ENCODE measurements at places on chromosomes 16 and 17.

GRCh38 chr16:84829168-84829965 is 9.6 kb downstream of the CRISPLD2 start:
- no peak for DNase-seq

- no peak for DNase-seq
Measured at GRCh38 chr16:62135911-62136310, 99.7 kb upstream of the CDH8 start.

GRCh38 chr17:44348234-44348987 is 3.3 kb downstream of the GRN start:
- DNase-seq, result peak; percentile 56

- peak; percentile 67 for DNase-seq
Measured at GRCh38 chr17:41666237-41666641, 22.4 kb upstream of the EIF1 start.

- no peak for DNase-seq
Measured at GRCh38 chr17:66929591-66929990, 34.9 kb upstream of the CACNG4 start.

- peak; percentile 67 for DNase-seq
Measured at GRCh38 chr17:70288540-70289290, 119.4 kb downstream of the KCNJ2 start.

GRCh38 chr17:10352893-10353292 is 19.9 kb downstream of the MYH13 start:
- DNase-seq, result no peak

DNA sequence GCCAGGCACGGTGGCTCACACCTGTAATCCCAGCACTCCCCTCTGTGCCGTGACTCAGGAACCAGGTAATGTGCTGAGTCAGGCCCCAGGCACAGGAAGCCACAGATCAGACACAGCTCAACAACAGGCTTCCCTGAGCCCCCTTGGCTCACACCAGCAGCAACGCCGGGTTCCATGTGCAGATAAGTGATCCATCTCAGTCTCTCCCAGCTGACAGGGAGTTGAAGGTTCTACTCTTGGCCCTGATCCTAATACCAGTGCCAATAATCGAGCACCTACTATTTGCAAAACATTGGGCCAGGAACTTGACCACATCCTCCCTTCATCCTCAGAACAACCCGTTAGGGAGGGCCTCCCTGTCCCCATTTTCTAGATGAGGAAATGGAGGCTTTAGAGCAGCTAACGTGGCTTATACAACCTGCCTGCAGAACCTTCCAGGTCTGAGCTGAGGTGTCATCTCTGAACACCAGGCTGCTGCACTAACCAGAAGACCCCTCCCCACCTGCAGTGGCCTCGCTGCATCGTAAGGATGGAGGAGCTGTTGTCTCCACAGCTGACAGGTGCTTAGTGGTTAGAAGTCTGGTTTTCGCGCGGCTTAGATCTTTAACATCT is 64.8 kb upstream of the AMZ2 start:
- DNase-seq, result no peak

- DNase-seq, result peak; percentile 68
Measured at GRCh38 chr17:20267459-20267842, 199.9 kb downstream of the LGALS9B start.

- DNase-seq, result peak; percentile 94
Measured at GRCh38 chr16:19086322-19087199, 19.1 kb downstream of the COQ7 start.

- no peak for DNase-seq
Measured at GRCh38 chr17:43581613-43582012, 35.5 kb upstream of the ETV4 start.

DNA sequence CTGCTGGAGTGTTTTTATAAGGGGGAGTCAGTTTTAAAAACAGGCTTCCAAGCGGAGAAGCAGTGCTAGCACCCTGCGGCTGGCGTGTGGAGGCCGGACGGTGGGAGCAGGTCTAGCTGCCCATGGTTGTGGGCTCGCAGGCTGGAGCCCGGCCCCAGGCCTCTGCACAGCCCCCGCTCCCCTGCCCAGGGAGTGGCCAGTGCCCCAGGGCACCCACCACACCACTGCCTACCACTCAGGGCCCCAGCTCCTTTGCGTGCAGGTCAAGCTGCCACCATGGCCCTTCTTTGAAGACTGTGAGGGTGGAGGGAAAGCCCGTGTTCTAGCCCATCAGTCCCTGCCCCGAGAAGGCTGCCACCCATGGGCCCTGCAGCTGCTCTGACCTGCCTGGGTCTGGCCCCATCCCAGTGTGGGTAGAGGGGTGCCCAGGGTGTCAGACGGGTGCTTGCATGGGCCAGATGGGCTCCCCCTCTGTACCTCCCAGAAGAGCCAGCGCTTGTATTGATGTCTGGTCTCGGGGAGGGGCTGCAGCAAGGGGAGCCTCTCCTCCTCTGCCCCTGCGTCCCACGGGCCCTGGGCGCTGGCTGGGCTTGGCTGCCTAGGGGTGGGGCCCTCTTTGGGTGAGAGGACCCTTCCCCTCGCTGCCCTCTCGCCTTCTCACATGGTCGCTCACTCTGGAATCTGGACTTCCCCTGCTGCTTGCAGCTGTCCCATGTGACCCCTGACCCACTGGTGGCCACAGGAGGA is 1.5 kb upstream of the NUDT16L1 start:
- no peak for DNase-seq

- no peak for DNase-seq
Measured at GRCh38 chr16:82470620-82471152, 156.1 kb upstream of the CDH13 start.

- DNase-seq, result no peak
Measured at GRCh38 chr17:8487130-8487645, 51.5 kb downstream of the NDEL1 start.

DNA sequence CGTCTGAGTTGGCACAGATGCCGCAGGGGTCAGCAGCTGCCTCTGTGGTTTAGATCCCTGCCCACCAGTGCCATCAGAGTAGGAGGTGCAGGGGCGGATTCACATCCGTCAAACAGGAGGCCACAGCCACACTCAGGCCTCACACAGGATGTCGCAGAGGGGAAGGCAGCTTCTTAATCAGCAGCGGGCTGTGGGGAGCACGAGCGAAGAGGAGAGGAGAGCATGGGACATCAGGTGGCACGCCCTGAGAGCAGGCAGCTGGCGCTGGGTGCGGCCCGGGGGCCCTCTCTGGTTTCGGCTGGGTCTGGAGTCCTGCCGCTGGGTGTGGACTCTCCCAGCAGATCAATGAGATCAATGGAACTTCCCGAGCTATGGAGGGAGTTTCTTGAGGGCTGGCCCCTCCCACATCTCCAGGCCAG is 9.6 kb downstream of the LLGL2 start:
- DNase-seq, result peak; percentile 91

DNA sequence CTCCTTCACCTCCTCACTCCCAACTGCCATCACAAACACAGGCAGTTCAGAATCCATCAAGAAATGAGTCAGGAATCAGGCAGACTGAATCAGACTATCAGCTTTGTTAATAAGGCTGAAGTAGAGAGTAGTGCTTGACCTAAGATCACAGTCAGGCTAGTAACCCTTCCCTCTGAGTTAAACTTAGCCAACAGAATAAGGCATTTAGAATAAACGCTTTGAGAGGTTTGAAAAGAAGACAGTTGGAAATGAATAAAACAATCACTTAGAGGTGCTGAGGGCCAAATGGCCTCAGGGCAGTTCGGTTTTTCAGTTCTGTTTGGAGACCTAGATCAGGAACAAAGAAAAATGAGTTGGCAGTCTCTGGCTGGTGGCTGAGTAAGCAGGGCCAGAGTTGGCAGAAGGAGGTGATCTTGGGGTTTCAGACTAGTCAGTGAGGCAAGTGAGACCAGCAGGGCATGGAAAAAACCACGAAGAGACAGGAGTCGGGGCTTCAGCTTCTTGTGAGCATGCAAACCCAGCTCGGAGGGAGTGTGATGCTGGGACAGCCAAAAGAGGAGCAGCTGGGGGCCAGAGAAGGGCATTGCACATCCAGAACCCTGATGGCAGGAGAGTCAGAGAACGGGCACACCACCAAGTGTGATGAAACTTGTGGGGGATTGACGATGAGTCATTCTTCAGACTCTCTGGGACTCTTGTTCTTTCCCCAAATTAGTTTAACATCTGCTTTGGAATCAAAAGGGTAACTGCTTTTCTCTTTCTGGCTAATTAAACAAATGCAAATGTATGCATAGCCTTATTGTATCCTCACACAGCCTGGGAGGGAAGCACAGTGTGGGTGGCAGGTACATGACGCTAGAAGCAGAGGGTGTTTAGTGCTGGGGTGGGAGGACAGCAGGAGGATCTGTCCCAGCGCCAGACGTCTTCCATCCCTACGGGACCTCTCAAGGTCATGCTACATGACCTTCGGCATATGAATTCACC is 54.8 kb downstream of the SPECC1 start:
- peak; percentile 82 for DNase-seq

DNA sequence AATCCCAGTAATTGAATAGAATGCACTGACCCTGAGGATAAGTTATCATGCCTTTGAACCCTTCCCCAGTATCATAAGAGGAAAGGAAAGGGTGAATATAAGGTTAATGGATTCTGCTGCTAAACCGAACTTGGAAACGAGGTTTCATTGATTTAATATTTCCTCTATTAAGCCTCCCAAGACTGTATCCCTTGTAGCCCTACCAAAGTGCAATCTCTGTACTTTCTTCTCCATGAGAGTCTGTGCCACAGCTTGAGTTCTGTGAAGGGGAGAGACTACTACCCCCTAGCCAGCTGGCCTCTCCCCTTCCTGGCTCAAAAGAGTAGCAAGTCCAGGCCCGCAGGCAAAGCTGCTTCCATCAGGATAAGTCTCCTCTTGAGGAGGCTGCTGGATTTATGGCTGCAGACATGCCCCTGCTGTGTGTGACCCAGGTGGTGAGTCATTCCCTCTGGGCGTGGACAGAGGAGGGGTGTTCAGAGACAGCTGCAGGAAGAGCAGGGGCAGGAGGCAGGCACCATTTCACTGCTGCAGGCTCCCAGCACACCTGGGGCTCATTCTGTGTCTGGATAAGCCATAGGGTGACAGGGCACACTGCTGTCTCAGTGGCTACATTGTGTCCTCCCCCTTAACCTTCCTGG is 58.4 kb downstream of the TOM1L2 start:
- DNase-seq, result peak; percentile 59

DNA sequence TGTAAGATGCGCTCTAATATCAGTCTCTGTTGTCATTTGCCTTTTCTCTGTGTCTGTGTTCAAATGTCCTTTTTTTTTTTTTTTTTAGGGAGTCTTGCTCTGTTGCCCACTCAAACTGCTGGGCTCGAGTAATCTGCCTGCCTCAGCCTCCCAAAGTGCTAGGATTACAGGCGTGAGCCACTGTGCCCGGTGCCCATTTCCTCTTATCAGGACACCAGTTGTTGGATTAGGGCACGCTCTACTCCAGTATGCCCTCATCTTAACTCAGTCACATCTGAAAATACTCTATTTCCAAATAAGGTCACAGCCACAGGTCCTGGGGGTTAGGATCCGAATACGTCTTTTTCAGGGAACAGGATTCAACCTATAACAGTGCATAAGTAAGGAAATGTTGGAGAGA is 1.9 kb upstream of the TRIM47 start:
- DNase-seq, result no peak

DNA sequence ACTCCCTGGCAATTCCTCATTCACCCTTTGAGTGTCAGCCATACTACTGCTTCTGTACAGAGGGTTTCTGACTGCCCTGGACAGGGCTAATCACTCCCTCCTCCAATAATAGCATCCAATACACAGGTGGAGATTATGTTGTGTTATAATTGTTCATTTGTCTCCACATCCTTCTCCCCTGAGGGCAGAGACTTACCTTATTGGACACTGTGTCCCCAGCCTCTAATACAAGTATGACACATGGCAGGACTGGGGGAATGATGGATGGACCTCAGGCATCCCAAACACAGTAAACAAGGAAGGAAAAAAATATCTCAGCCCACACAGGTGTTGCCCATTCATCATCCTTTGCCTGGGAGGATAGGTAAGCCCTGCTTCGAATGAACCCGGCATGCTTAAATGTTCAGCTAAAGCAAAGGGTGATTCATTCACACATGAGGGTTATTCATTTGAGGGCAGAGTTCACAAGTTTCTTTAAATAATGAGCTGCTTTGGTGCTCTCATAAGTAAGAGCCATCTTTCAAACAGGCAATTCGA is 34.8 kb downstream of the MMD start:
- DNase-seq, result no peak

DNA sequence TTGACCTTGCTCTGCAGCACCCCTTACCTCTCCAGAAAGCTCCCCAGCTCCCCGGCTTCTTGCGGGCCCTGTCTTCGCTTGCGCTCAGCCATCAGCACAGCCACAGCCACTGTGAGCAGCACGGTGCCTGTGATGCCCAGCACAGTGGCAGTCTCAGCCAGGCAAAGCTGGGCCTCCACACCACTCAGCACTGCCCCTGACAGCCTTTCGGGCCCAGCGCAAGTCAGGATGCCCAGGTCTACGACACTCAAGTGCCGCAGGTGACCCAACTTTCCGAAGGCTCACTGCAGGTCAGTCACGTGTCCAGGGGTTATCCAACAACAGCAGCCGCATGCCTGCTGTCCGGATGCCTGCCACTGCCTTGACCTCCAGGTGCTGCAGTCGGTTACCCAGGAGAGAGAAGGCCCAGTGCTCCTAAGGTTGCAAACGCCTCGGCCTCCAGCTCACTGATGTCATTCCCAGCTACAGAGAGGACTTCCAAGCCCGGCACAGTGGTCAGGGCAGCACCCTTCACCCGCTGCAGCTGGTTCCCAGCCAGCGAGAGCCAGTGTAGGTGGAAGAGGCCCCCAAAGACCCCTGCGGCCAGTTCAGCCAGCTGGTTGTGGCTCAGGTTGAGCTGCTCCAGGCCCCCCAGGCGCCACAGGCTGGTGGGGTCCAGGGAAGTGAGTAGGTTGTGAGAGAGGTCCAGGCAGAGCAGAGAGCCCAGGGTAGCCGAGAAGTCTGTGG is 8.9 kb upstream of the TMEM101 start:
- no peak for DNase-seq

GRCh38 chr16:2497116-2497630 is 16.6 kb upstream of the ATP6V0C start:
- no peak for DNase-seq

GRCh38 chr17:42107597-42108576 is 4.6 kb downstream of the DHX58 start:
- DNase-seq, result peak; percentile 96

- DNase-seq, result no peak
Measured at GRCh38 chr17:79892457-79893241, 53.4 kb upstream of the CBX4 start.

DNA sequence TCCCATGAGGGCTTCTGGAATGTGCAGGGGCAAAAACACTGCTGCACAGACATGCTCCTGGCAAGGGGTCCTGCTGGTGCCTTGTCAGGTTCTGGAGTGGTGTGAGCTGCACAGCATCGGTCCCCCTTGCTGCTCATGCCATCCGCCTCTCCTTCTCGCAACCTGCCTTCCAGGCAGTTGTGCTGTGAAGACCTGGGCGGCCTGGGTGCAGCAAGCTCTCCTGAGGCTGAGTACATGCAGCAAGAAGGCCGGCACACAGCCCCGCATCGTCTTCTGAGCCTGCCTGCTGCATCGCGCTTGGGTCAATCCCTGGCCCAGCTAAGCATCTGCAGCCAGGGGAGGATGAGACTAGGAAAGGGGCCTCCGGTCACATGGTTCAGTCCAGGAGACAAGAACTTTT is 478 bp upstream of the TRPV1 start:
- DNase-seq, result no peak
